ENCODE measurements at places on chromosomes 2 and 18. TPM values are rescaled to one million over a fixed set of nuclear protein-coding genes. Genes with fewer than 3 reads are reported as not detected.
A peak's percentile ranks its signal among the peaks of the same experiment; 100 is the strongest.

GRCh38 chr2:240622531-240623235 is 2.6 kb upstream of the GPR35 start:
- no peaks in the 10 kb centered on the region for H3K36me3 ChIP-seq
- H3K4me3 ChIP-seq = no peak overlapping the region
- H3K4me1 ChIP-seq = peaks cover 61% of the 10 kb centered on the region
- peak; percentile 23 for DNase-seq
- H3K27me3 ChIP-seq = no peaks in the 10 kb centered on the region
- H3K27ac ChIP-seq = peak overlapping the region; percentile 14

GRCh38 chr2:159903443-159904126 is 105.6 kb upstream of the CD302 start:
- no peaks in the 10 kb centered on the region for H3K27me3 ChIP-seq
- H3K4me1 ChIP-seq = peaks cover 35% of the 10 kb centered on the region
- peak overlapping the region; percentile 92 for H3K4me3 ChIP-seq

DNA sequence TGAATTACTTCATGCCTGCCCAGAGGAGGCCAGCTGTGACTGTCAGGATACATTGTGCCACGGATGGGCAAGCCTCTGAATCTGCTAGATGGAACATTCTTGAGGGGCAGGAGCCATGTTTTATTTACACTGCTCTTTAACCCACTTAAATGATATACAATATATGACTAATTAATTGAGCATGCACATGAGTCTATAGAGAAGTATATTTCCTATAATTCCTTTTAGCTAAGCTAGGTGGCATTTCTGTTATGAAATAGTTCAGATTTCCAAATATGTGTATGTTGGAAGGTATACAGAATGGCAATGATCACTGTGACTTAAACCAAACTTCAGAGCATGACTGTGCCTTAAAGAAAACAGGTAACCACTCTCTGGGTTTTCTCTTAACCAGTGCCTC is 131.7 kb downstream of the RAB3GAP1 start:
- no peak overlapping the region for H3K4me3 ChIP-seq
- DNase-seq = no peak
- H3K27me3 ChIP-seq = no peaks in the 10 kb centered on the region
- H3K4me1 ChIP-seq = no peaks in the 10 kb centered on the region
- no peak overlapping the region for H3K27ac ChIP-seq

The KIF5C gene
- 7.7 TPM for total RNA-seq

- H3K27ac ChIP-seq = no peak overlapping the region
- H3K36me3 ChIP-seq = no peaks in the 10 kb centered on the region
These were observed 117.7 kb downstream of the ZNF521 start for GRCh38 chr18:25234322-25234639.

DNA sequence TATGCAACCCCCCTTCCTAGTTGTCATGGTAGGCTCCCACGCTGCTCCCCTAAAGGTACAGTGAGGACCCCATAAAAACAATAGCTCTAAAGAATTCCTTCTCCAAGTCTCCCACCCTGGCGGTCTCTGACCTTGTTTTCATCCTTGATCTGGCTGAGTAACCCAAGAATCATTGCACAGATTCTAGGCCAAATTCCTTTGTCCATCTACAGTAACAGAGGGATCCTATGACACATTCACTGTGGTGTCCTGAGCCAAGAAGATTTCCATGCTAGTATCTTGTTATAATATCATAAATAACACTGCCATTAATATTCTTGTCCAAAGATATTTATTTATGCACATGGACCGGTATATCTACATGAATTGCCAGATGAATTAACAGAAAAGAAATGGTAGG is 240.2 kb downstream of the CYP26B1 start:
- DNase-seq = no peak
- H3K27me3 ChIP-seq = no peaks in the 10 kb centered on the region
- H3K36me3 ChIP-seq = no peaks in the 10 kb centered on the region
- H3K4me1 ChIP-seq = no peaks in the 10 kb centered on the region
- no peak overlapping the region for H3K4me3 ChIP-seq

DNA sequence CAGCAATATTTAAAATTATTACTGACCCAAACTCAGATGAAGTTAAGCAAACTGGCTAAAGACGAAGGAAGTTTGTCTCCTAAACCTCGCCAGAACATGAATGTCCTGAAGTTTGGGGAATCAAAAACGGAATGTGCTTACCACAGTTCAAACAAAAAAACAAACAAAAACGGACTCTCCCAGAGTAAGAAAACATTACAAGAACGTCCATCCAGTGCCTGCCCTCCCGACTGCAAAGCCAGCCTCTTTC is 1.1 kb downstream of the KANSL1L start:
- no peaks in the 10 kb centered on the region for H3K27me3 ChIP-seq
- no peak for DNase-seq
- H3K4me3 ChIP-seq = peak overlapping the region; percentile 98
- peaks cover 22% of the 10 kb centered on the region for H3K4me1 ChIP-seq
- H3K27ac ChIP-seq = peak overlapping the region; percentile 92
- H3K36me3 ChIP-seq = no peaks in the 10 kb centered on the region

DNA sequence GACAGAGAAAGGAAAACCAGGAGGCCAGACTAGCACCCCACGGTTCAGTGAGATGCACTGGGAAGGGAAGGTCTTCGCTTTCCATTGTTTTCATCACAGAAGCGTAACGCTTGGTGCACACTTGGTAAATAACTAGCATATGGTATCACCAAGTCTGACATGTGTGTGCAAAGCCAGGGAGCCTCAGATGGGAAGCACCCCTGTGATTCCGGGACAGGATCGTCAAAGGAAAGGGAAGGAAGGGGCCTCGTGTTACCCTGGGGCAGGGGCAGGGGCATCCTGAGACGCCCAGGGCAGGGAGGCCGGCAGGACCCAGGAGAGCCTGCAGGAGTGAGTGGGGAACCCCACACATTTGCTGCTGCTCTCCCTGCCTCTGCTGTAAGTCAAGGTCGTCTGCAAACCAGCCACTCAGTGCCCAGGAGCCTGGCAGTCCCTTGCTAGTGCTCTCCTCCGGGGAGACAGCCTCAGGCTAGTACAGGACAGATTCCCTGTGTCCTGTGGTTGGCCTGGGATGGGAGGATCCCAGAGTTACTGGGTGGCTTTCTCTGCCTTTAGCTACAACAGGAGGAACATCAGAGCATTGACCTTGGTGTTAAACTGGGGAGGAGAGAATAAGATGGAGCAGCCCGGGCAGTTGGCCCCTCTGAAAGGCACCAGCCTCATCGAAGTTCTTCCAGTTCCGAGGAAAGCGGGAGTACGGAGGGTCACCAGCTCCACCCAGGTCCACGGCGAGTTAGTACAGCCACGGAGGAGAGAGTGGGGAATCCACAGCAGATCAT is 192.5 kb downstream of the NDUFA10 start:
- no peak overlapping the region for H3K4me3 ChIP-seq
- no peak for DNase-seq
- no peaks in the 10 kb centered on the region for H3K4me1 ChIP-seq
- H3K27me3 ChIP-seq = no peaks in the 10 kb centered on the region
- H3K36me3 ChIP-seq = no peaks in the 10 kb centered on the region

DNA sequence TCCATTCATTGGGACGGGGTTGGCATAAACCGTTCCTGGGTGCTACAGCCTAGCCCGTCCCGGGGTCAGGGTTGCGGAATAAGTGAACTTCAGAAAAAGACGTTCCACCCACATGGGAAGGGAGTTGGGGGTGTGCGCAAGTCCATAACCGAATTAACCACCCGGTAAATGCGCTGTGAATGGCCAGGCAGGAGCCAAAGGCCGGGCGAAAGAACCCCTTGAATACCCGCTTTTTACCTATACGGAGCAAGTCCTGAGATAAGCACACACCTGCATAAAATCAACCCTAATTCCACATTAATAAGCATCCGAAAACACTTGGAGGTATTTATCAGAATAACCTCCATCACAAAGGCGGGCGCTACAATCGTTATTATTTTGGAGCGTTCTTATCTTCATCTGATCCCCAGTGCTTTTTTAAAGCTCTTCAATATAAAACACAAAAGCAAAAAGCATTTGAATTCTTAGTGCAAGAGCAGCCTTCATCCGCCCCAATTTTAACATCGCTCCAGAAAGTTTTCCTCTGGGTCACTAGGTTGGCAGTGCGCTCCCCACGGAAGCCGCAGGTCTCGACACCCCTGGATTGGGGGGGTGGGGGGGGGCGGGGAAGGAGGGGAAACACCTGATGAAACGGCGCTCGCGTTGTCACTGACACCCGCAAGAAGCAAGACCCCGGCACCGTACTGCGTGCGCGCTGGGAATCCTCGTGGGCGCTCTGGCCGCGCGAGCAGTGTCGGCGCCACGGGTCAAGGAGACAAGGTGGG is 1.2 kb downstream of the SATB2 start:
- peaks cover 36% of the 10 kb centered on the region for H3K4me1 ChIP-seq
- H3K27ac ChIP-seq = no peak overlapping the region
- no peak overlapping the region for H3K4me3 ChIP-seq
- DNase-seq = no peak

- H3K4me3 ChIP-seq = no peak overlapping the region
- H3K4me1 ChIP-seq = no peaks in the 10 kb centered on the region
- no peaks in the 10 kb centered on the region for H3K27me3 ChIP-seq
- no peak for DNase-seq
- H3K27ac ChIP-seq = no peak overlapping the region
- H3K36me3 ChIP-seq = no peaks in the 10 kb centered on the region
These were observed 186.0 kb downstream of the GULP1 start for GRCh38 chr2:188477564-188478103.

- no peaks in the 10 kb centered on the region for H3K36me3 ChIP-seq
- H3K27me3 ChIP-seq = no peaks in the 10 kb centered on the region
- H3K4me3 ChIP-seq = no peak overlapping the region
- no peaks in the 10 kb centered on the region for H3K4me1 ChIP-seq
- no peak overlapping the region for H3K27ac ChIP-seq
These were observed 128.9 kb downstream of the DTNB start for GRCh38 chr2:25544445-25544844.

The RTP5 gene
- 0.44 TPM for total RNA-seq

GRCh38 chr2:125330133-125330532 is 1305.0 kb downstream of the CNTNAP5 start:
- H3K27ac ChIP-seq = no peak overlapping the region
- H3K27me3 ChIP-seq = no peaks in the 10 kb centered on the region
- no peak for DNase-seq
- no peak overlapping the region for H3K4me3 ChIP-seq
- no peaks in the 10 kb centered on the region for H3K36me3 ChIP-seq
- no peaks in the 10 kb centered on the region for H3K4me1 ChIP-seq

GRCh38 chr18:46374850-46375249 is 270.7 kb downstream of the HAUS1 start:
- no peaks in the 10 kb centered on the region for H3K27me3 ChIP-seq
- no peak for DNase-seq
- H3K27ac ChIP-seq = no peak overlapping the region
- no peaks in the 10 kb centered on the region for H3K4me1 ChIP-seq
- H3K36me3 ChIP-seq = no peaks in the 10 kb centered on the region

The SMIM21 gene
- total RNA-seq = not detected

GRCh38 chr2:176555781-176556180 is 286.5 kb downstream of the MTX2 start:
- peaks cover 9% of the 10 kb centered on the region for H3K27me3 ChIP-seq
- no peaks in the 10 kb centered on the region for H3K36me3 ChIP-seq
- DNase-seq = no peak
- H3K4me3 ChIP-seq = no peak overlapping the region

The RESP18 gene
- total RNA-seq = not detected

GRCh38 chr18:76620321-76621170 is 125.5 kb upstream of the ZNF516 start:
- DNase-seq = no peak
- no peak overlapping the region for H3K27ac ChIP-seq
- no peaks in the 10 kb centered on the region for H3K4me1 ChIP-seq
- no peak overlapping the region for H3K4me3 ChIP-seq
- no peaks in the 10 kb centered on the region for H3K36me3 ChIP-seq

The GAL3ST2 gene
- total RNA-seq = 1.1 TPM

DNA sequence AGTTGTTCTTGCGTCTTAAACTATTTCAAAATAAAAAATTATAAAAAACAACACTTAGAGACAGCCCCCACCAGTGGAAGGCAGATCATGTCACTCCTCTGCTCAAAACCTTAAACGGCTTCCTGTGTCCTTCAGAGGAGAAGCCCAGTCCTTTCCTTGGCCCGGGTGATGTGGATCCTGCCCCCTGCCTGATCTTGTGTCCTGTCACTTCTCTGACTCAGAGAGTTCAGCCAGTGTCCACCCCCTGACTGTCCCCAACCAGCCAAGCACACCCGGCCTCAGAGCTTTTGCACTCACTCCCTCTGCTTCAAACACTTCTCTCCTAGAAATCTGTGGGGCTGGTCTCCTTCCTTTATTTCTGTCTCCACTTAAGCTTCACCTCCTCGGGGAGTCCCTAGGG is 35.4 kb downstream of the TOGARAM2 start:
- peak overlapping the region; percentile 93 for H3K27ac ChIP-seq
- H3K27me3 ChIP-seq = no peaks in the 10 kb centered on the region
- no peaks in the 10 kb centered on the region for H3K36me3 ChIP-seq
- peaks cover 61% of the 10 kb centered on the region for H3K4me1 ChIP-seq

The TACR1 gene
- not detected for total RNA-seq

The HJURP gene
- 1.8 TPM for total RNA-seq

GRCh38 chr2:181573140-181573736 is 83.7 kb downstream of the CERKL start:
- H3K36me3 ChIP-seq = no peaks in the 10 kb centered on the region
- peaks cover 8% of the 10 kb centered on the region for H3K27me3 ChIP-seq
- no peak overlapping the region for H3K27ac ChIP-seq
- DNase-seq = no peak
- no peaks in the 10 kb centered on the region for H3K4me1 ChIP-seq

DNA sequence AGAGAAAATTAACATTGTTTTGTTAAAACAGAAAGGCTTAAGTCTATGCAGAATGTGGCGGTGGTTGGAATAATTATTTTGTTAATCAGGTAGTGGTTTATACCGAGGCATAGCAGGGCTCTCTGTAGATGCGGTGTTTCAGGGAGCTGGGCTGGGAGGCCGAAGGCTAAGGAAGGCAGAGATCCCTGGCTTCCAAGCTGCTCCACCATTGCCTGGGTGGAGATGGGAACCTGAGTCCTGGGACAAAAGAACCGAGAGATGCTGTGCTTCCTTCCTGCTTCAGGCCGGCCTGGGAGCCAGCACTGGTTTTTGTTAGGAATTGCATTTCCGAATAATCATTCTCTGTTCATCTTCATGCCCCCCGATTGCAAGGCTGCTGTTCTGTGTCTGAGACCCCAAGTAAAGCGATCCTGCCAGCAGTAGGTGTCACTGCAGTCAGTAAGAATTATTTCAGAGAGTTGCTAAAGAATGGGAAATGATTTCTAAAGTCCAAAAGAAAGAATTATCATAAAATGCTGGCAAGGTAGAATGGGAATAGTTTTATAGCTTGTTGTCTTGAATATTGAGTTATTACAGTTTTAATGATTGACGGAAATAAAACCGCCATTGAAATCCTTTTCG is 824.9 kb downstream of the GALR1 start:
- DNase-seq = no peak
- H3K27me3 ChIP-seq = no peaks in the 10 kb centered on the region
- no peaks in the 10 kb centered on the region for H3K36me3 ChIP-seq
- no peaks in the 10 kb centered on the region for H3K4me1 ChIP-seq

DNA sequence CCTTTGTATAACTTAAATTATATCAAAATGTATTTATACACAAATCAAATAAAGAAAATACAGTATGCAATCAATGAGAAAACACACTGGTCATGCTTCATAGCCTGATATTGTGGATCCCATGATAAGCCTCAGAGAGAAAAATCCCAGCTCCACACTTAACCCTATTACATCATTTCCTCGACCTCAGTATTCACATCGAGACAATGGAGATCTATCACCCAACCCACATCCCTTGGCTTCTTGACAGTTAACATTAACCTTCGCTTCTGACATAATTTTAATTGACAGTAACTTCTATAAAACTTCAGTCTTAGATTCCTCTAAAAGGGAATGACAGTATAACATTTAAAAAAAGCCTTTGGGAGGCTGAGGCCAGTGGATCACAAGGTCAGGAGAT is 11.6 kb downstream of the TMX3 start:
- H3K4me1 ChIP-seq = peaks cover 3% of the 10 kb centered on the region
- H3K27ac ChIP-seq = no peak overlapping the region
- H3K36me3 ChIP-seq = peaks cover 67% of the 10 kb centered on the region
- H3K27me3 ChIP-seq = no peaks in the 10 kb centered on the region
- no peak overlapping the region for H3K4me3 ChIP-seq

The PLA2R1 gene
- not detected for total RNA-seq

Measured in CD4-positive, CD25-positive, alpha-beta regulatory T cell (primary cell).